ENCODE measurements at places on chromosomes 11 and 22. TPM values are rescaled to one million over a fixed set of nuclear protein-coding genes. Genes with fewer than 3 reads are reported as not detected.

MYOD1 gene
- not detected for polyA plus RNA-seq

GATD1 gene
- polyA plus RNA-seq: 43.2 TPM

SYCE3 gene
- polyA plus RNA-seq: 0.45 TPM

MS4A14 gene
- polyA plus RNA-seq: 0.30 TPM

MMP13 gene
- polyA plus RNA-seq: not detected

SPON1 gene
- polyA plus RNA-seq: 0.99 TPM

USH1C gene
- 44.3 TPM for polyA plus RNA-seq

MYEOV gene
- polyA plus RNA-seq: 3.7 TPM

PATE4 gene
- polyA plus RNA-seq: not detected

ZBTB16 gene
- polyA plus RNA-seq: 41.3 TPM

MS4A6E gene
- not detected for polyA plus RNA-seq

UVRAG gene
- polyA plus RNA-seq: 3.3 TPM

RRAS2 gene
- 10.2 TPM for polyA plus RNA-seq

TMEM223 gene
- 16.3 TPM for polyA plus RNA-seq

CCDC157 gene
- 5.3 TPM for polyA plus RNA-seq

NNMT gene
- polyA plus RNA-seq: 81.7 TPM

CHRM1 gene
- polyA plus RNA-seq: 0.14 TPM

CATSPER1 gene
- polyA plus RNA-seq: 0.27 TPM

KCNK7 gene
- 1.6 TPM for polyA plus RNA-seq

VSTM5 gene
- polyA plus RNA-seq: 0.27 TPM

DSCAML1 gene
- polyA plus RNA-seq: 1.7 TPM

TUBA8 gene
- 3.5 TPM for polyA plus RNA-seq

C11orf87 gene
- not detected for polyA plus RNA-seq

OR4A16 gene
- polyA plus RNA-seq: not detected

CTNND1 gene
- polyA plus RNA-seq: 73.1 TPM

MCHR1 gene
- 0.23 TPM for polyA plus RNA-seq

HTR3B gene
- polyA plus RNA-seq: not detected

LMNTD2 gene
- polyA plus RNA-seq: 10.4 TPM

OR51B4 gene
- not detected for polyA plus RNA-seq

LRRC74B gene
- polyA plus RNA-seq: 0.05 TPM

CASP1 gene
- 4.8 TPM for polyA plus RNA-seq

TMEM123 gene
- 18.7 TPM for polyA plus RNA-seq

LARGE2 gene
- 48.2 TPM for polyA plus RNA-seq

TIGD3 gene
- 0.15 TPM for polyA plus RNA-seq

TMPRSS4 gene
- polyA plus RNA-seq: 0.15 TPM

TP53I11 gene
- 18.8 TPM for polyA plus RNA-seq

POTEH gene
- polyA plus RNA-seq: not detected

ESAM gene
- 9.4 TPM for polyA plus RNA-seq

CHST1 gene
- 0.76 TPM for polyA plus RNA-seq
